Fibroblast of upper back skin (primary cell): ENCODE measurements at places on chromosomes 1 and 21.
A peak's percentile ranks its signal among the peaks of the same experiment; 100 is the strongest.

- no peak for DNase-seq
Observed at GRCh38 chr1:47852006-47852718, 145.0 kb downstream of the TRABD2B start.

DNA sequence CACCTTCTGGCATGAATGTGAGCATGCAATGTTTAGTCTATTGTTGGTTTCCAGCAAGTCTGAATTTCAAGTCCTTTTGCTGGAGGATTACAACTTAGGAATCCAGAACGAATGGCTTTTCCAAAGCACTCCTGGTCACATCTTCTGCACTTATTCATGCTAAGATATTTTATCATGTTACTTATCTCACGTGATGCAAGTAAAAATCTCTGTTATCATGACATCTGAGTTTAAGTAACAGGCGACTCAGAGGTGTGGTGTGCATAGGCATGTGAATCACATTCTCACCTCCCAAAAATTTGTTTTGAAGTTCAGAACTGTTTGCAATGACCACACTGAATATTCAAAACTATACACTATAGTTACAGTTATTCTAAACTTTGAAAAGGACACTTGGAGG lies 204.8 kb upstream of the FGGY start:
- peak; percentile 53 for DNase-seq

- no peak for DNase-seq
Observed at GRCh38 chr1:205568469-205569361, 63.1 kb downstream of the ELK4 start.

DNA sequence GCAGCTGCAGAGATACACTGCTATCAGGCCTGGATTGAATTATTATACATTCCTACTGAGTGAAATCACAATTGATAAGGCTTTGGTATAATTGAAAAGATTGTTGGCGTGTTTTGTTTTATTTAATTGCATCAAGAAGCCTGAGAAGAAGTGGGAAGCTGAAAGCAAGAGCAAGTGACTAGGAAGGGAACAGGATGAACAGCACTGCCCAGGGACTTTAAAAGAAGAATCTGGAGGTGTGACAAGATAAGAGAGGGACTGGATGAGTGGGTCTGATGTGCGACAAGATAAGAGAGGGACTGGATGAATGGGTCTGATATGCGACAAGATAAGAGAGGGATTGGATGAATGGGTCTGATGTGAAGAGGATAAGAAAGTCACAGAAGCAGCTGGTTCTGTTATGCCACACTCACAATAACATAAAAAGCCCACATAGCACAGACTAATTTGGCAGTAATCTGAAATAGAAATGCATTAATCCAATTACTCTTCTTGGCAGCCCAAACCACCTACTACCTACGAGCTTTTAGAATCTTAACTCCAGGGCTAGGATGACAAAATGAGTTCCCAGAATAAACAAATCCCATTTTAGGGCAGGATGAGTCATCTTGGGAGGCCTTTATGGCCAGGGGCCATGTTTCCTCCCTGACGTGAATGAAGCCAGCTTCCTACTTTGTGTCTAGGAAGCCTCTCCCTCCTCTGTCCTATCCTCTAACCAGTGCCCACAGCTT lies 129.7 kb downstream of the DUSP10 start:
- DNase-seq = peak; percentile 85

DNA sequence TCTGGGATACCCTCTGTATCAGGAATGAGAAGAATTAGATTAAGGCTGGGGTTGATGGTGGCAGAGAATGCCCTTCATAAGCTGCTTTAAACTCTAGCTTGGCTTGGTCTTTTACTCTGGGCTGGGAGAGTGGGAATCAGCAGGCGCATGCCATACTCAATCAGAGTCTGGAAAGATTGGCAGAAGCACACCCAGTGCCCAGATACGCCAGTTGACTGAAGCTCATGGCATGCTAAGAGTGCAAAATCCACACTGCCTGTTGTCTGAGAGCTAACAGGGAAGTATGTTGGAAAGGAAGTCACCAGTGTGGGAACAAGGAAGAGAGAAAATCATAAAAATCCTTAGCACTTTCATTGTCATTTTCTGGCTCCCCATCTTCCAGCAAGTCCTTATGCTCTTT lies 53.0 kb downstream of the HMCN1 start:
- no peak for DNase-seq

DNA sequence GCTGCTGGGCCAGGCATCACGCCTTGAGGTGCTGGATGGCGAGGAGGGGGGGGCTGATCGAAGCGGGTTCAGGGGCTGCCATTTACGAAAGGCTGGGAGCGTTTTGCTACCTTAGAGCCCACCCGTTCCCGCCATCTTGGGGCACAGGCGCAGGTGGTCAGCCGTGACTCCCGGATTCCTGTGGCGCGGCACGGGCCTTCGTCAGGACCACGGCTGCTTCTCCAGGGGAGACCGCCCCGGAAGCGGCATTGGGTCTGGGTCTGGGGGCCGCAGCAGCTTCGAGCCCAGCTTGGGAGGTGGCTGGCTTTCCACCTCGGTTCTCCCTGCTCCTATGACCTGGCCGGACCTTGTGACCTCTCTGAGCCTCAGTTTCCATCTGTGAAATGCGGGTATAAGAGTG lies 23.8 kb downstream of the SPSB1 start:
- DNase-seq = no peak

DNA sequence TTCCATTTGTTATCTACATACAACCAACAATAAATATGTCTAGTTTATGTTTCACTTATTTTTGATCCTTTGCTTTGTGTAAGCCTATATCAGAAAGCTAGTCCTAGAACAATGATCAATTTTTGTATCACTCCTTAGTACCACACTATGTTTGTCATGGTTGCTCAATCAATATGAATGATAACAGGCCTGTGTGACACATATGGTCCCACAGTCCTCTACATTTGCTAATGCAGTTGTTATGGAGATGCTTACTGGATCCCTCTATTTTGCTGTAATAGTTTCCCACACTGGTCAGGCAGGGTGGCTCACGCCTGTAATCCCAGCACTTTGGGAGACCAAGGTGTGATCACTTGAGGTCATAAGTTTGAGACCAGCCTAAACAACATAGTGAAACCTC lies 59.1 kb downstream of the ERO1B start:
- no peak for DNase-seq

GRCh38 chr1:168653567-168653966 lies 75.4 kb downstream of the DPT start:
- peak; percentile 74 for DNase-seq

- no peak for DNase-seq
Observed at GRCh38 chr1:171480035-171480434, 5.3 kb upstream of the PRRC2C start.

DNA sequence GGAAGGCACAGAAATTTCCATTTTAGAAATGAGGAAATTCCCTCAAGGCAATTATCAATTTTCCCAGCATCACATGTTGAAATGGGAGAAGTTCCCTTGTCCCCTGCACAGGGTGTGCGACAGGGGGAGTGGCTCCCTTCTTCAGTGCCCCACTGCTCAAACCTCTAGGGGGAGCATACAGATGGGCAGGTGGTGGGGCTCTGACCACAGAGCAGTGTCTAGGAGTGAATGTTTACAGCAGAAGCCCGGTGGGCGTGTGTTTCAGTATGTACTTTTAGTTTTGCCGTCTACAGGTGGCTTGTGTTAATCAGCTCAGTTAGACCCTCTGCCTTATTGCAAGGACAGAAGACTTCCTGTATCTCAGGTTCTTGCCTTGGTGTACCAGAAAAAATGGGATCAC lies 493.7 kb upstream of the PLXNA2 start:
- no peak for DNase-seq

GRCh38 chr1:186155594-186155993 lies 219.5 kb downstream of the TPR start:
- DNase-seq = peak; percentile 88

DNA sequence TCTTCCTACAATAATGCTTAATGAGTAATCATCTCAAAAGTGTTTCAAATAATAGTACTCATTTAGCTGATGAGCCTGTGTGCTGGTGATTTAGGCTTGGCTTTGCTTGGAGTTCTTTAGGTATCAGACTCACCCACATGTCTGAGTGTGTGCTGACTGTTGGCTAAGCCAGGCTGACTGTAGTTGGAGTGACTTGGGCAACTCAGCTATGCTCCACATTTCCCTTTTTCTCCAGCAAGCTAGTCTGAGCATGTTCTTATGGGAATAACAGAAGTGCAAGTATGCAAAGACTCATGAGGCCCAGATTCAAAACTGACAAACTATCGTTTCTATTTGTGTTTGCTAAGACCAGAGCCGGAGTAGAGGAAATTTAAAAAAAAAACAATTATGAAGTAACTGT lies 99.0 kb upstream of the ADGRL4 start:
- no peak for DNase-seq

DNA sequence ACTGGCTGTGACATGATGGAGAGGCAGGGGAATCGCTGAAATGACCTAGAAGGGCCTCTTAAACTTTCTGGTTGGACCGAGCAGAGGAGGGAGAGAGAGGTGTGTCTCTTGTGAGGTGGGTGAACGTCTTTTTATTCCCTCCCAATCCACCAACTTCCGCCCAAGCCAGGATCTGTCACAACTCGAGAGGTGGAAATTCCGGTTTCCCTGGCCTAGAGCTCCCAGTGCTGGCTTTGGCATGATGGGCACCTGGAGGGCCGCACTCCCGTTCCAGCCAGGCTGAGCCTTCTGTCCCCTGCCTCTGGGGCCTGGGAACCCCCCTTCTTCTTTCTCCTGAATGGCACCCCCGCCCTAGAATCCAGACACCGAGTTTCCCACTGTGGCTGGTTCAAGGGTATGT lies at the start of gene SEMA4A:
Gene SEMA4A (plus strand): TSS at position 224 of the 400 bp plus-strand sequence. CDS start 994 bp downstream, outside the sequence.
- no peak for DNase-seq

- DNase-seq = no peak
Observed at GRCh38 chr1:241560146-241560848, 28.1 kb downstream of the KMO start.

DNA sequence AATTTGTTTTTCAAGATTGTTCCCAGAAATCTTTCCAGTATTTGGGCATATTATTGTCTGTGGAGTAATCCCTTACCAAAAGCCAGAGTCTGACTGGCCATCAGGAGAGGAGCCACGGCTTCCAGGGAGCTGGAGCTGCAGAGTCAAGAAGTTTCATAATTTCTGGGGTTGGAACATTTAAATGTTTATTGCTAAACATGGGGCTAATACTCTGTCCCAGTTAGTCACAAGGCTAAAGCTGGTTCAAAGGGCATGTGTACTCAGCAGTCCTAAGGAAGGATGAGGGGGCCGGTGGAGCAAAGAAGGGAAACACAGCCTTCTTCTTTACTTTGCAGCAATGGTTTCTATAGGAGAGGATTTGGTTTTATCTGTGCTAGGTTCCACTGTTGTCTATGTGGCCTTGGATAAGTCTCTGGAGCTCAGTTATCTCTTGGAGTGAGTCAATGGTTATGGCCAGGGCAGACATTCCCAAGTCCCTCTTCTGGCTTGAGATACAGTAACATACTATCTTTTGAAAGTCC lies 9.5 kb downstream of the DENND2D start:
- no peak for DNase-seq

DNA sequence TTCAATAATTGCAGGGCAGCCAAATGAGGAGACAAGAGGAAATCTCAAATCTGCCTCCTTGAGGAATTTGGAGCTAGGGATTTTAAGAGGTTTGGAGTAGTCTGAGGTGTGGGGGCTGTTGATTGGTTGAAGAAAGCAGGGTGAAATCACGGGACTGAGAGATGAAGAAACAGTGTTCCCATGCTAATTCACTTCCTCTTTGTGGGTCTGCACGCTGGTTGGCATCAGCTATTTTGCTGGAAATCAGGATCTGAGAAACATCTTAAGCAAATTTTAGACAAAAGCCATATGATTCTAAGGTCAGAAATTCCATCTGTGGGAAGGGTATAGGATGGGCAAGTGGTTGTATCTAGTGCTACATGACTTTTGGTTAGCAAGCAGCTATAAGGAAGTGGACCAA lies 107.1 kb upstream of the PAXBP1 start:
- DNase-seq = no peak

GRCh38 chr1:30700528-30701257 lies 22.7 kb downstream of the MATN1 start:
- peak; percentile 84 for DNase-seq

DNA sequence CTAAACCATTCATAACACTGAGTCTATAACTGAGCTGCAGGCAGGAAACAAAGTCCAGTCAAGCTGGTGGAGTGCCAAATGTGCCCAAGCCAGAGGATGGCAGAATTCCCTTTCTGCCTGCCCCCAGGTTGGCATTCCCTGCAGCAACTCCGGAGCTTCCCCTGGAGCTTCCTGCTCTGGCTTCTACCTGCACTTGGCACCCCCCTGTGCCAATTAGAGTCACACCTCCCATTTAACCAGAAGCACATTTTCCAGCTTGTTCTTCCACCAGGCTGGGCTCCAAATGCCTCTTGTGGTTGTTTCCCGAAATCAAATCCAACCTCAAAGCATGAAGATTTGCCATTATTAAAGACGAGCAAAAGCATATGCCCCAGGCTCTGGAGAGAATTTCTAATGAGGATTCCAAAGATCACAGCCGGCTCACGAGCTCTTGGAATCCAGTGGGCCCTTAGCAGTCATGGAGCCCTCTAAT lies 294.5 kb downstream of the RRAGC start:
- no peak for DNase-seq

DNA sequence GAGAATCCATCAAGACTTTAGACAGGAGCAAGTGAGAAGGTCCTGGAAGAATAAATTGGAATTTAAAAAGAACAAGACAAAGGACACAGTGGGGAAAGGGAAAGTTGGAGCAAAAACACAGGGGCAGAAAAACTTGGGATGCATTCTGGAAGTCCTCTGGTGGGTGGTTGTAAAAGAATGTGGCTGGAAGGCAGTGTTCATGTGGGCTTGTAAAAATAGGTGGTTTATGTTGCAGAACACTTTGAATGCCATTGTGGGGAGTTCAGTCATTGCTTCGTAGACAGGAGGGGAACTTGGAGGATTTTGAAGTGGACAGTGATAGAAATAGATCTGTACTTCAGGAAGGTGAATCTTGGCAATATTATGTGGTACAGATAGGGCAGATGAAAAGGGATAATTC lies 15.2 kb downstream of the KIF1B start:
- peak; percentile 14 for DNase-seq

DNA sequence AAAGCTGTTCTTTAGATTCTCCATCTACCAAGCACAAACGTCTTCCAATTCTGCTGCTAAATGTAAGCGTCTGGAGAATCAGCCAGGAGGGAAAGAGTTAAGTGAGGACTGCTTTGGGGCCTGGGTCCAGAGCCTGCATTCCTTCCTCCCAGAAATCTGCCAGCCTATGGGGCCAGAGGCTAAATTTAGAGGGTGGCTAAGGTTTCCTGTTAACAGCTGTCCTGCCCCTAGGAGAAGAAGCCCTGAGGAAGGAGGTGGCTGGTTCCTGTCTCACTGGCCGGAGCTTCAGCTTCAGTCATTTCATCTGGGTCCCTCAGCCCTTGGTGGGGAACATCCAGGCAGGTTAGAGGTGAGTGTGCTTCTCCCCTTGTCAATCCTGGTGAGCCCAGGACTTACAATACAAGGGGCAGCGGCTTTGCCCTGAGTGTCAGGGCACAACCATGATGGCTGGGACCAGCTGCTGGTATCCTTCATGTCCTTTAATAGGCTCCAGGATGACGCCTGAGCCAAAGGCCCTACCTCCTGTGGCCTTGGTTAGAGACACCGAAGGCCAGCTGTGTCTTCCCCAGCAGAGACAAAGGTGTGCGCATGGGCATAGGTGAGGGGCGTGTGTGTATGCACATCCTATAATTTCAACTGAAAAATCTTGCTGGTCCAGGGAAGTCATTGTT lies at the start of gene STYXL2:
Gene STYXL2 (plus strand): TSS at position 230 of the 671 bp plus-strand sequence. CDS start 775 bp downstream, outside the sequence.
- no peak for DNase-seq

GRCh38 chr1:22123071-22123390 lies 19.9 kb downstream of the WNT4 start:
- DNase-seq = peak; percentile 41

- no peak for DNase-seq
Observed at GRCh38 chr21:29235714-29236197, 63.0 kb upstream of the BACH1 start.
